Fibroblast of pulmonary artery (primary cell): ENCODE measurements at places on chromosomes 4 and X.

- peak; percentile 78 for DNase-seq
Observed at GRCh38 chr4:123250843-123251242, 145.8 kb upstream of the SPRY1 start.

DNA sequence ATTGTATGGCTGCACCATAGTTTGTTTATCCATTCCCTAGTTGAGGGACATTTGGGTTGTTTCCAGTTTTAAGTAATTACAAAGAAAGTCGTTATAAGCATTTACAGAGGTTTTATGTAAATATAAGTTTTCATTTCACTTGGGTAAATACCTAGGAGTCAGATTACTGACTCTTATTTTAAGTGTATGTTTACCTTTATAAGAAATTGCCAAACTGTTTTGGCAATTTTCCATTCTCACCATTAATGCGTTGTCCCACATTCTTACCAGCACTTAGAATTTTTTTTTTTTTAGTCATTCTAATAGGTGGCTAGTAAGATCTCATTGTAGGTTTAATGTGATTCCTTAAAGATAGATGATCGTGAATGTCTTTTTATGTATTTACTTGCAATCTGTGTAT is 121.5 kb upstream of the NR3C2 start:
- DNase-seq, result no peak

GRCh38 chr4:42819863-42820514 is 72.5 kb upstream of the GRXCR1 start:
- no peak for DNase-seq

- DNase-seq, result no peak
Observed at GRCh38 chr4:24731448-24731847, 63.9 kb upstream of the SOD3 start.

DNA sequence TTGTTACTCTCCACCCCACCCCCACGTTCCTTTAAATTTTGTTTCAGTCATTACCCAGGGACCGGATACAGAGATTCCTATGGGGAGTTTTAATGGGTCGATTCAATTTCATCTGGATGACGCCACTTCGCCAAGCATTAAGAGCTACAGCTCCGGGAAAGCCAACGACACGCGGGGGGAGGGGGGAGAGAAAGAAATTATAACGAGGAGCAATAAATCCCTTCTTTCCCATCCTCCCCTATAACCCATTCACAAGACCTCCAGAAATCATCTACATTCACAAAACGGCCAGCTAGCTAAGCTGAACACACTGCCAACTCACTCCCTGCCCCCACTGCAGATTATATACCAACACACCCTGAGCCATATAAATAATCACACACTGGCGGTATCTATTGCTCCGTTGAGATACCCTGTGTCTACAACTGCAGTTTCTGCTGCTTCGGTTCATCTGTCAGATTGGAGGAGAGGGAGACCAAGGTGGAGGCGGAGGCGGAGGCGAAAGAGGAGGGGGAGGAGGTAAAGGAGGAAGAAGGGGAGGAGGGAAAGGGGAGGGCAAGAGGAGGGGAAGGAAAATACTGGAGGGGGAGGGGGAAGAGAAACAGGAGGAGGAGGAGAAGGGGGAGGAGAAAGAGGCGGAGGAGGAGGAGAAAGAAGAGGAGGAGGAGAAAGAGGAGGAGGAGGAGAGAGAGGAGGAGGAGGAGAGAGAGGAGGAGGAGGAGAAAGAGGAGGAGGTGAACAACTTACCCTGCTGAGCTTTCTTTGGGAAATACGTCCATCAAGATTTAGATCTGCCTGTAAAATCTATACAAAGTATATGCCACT is 113.9 kb upstream of the VAMP7 start:
- DNase-seq, result peak; percentile 77

GRCh38 chr4:172392741-172393140 is 579.5 kb downstream of the GALNTL6 start:
- no peak for DNase-seq

GRCh38 chr4:98518559-98519267 is 139.7 kb downstream of the TSPAN5 start:
- no peak for DNase-seq

DNA sequence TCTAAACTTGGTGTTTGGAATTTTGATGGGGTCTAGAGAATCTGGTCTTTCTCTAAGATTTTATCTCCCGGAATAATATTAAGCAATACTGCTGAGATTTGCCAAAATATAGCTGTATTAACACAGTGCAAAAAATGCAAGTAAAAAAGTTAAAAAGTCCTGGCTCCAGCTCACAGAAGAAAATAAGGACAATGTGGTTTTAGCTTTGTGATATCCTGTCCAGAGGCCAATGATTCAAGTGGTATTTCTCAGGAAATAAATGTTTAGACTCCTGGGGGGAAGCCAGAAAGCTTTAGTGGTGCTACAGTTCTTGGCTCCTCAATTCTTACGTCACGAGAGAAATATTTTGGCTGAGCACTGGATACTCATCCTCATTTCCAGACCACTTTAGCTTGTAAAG is 40.9 kb upstream of the IL13RA2 start:
- DNase-seq, result peak; percentile 92

- DNase-seq, result no peak
Observed at GRCh38 chr4:61740886-61741285, 540.8 kb downstream of the ADGRL3 start.

DNA sequence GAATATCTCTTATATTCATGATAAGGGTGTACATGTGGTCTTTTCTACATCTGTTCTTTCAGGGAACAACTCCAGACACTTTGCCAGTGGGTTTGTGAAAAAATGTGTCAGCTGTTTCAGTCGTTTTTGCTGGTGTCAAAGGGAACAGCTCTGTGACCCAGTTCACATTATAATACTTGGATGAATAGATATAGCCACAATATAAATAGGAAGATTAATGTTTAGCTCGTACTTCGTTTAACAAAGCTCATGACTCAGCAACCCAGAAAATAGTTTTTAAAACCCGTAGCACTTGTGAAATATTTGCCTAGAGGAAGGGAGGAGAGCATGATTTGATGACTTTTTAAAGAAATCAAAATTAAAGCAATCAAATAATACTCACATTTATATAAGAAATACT is 7.9 kb downstream of the LIAS start:
- DNase-seq, result no peak

GRCh38 chr4:76459291-76459723 is 24.3 kb downstream of the SHROOM3 start:
- DNase-seq, result peak; percentile 93

- peak; percentile 65 for DNase-seq
Observed at GRCh38 chrX:11890836-11891514, 132.9 kb downstream of the MSL3 start.

DNA sequence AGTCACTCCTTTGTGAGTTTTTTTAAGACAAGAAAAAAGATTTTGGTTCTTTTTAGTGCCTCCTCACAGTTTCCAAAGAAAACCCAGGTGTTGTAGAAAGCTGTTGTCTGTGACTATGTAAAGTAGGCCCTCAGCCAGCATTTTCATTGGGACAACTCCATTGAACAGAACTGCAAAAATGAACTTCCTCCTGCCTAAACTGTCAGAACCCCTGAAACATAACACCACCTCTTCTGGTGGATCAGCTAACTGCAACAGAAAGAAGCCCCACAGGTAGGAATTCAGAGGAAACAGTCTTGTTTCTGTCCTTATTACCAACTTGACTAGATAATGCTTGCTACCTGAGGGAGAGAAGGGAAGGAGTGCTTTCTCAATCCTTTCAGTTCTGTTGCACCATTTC is 3.4 kb upstream of the ATP11C start:
- no peak for DNase-seq

- DNase-seq, result peak; percentile 39
Observed at GRCh38 chr4:1002131-1002630, 9.0 kb upstream of the SLC26A1 start.

DNA sequence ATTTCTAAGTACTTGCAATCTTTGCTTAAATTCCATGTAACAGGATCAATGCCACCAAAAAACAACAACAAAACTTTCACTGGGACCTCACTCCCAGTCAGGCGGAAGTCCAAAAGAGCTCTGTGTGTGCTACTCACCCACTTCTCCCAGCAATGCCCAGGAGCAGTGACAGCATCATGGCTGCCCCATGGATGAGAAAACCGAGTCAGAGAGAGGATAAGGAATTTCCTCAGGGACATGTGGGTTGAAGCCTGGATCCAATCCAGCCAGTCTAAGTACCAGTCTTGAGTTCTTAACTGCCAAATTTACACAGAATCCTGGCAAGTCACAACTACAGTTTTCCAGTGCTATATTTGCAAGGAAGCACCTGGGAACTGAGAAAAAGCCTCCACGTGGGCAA is 64.5 kb downstream of the STX18 start:
- no peak for DNase-seq

- DNase-seq, result no peak
Observed at GRCh38 chr4:41874873-41875272, 60.4 kb upstream of the TMEM33 start.

DNA sequence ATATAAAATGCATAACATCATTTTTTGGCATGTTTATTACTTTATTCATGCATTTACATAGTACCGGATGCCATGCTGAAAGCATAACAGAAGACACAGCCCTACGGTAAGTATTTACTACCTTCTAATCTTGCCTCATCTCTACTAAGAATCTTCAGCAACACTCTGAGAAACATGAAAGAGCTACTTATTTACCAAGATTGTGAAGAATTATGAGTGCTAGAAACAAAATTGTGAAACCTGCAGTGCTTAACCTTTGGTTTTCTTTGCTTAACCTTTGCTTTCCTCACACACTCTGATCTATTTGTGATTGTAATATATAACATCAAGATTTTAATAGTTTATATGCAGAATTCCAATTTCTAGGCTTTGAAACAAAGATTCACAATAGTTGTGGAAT is 7.4 kb downstream of the ANTXR2 start:
- DNase-seq, result no peak

GRCh38 chr4:8703857-8704495 is 111.4 kb downstream of the CPZ start:
- DNase-seq, result no peak

GRCh38 chr4:133493776-133494175 is 344.7 kb downstream of the PCDH10 start:
- DNase-seq, result no peak
